Psoas muscle (tissue), 8 donors: ENCODE measurements at places on chromosomes 6 and 20. TPM values are rescaled to one million over a fixed set of nuclear protein-coding genes. Genes with fewer than 3 reads are reported as not detected.

PTCRA gene
- not detected for total RNA-seq

POU3F2 gene
- total RNA-seq: not detected

TOX2 gene
- total RNA-seq: 0.38 TPM

ANKRD66 gene
- total RNA-seq: not detected

CAP2 gene
- 452 TPM for total RNA-seq

IDH3B gene
- total RNA-seq: 58.8 TPM

TRIM27 gene
- total RNA-seq: 26.0 TPM

EHMT2 gene
- total RNA-seq: 7.3 TPM

BMP6 gene
- 3.6 TPM for total RNA-seq

PLA2G7 gene
- total RNA-seq: not detected

BTNL2 gene
- not detected for total RNA-seq

LBP gene
- 71.7 TPM for total RNA-seq

DLK2 gene
- total RNA-seq: not detected

GRCh38 chr6:135115834-135116233, 61.2 kb upstream of the HBS1L start:
- no peak for DNase-seq

DNA sequence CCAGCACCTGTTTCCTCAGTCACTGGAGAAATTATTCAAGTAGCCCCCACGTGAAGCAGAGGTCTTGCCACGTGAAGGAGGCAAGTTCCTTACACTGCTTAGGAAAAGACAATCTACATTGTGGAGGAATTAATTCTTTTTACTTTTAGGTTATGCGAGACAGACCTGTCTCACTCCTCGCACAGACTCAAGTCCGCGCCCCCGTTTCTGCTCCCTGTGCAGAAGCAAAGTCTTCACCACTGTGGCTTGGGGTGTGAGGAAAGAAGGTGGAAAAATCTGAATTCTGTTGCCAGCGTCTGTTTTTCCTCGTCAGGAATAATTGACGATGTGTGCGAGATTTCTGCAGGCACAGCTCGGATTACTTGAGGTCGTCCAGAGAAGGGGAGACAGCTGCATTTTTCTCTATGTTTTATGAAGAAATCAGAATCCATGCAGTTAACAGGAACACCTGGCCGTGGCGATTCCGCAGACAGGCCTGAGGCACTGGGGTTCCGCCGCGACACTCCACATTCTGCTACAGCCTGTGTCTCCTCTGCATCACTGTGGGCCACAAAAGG, 185.1 kb downstream of the SMOC2 start:
- no peak for DNase-seq

- peak; percentile 25 for DNase-seq
These were observed 117.9 kb upstream of the AKAP12 start for GRCh38 chr6:151121900-151122299.

GRCh38 chr6:100152201-100152600, 158.2 kb upstream of the MCHR2 start:
- no peak for DNase-seq

DNA sequence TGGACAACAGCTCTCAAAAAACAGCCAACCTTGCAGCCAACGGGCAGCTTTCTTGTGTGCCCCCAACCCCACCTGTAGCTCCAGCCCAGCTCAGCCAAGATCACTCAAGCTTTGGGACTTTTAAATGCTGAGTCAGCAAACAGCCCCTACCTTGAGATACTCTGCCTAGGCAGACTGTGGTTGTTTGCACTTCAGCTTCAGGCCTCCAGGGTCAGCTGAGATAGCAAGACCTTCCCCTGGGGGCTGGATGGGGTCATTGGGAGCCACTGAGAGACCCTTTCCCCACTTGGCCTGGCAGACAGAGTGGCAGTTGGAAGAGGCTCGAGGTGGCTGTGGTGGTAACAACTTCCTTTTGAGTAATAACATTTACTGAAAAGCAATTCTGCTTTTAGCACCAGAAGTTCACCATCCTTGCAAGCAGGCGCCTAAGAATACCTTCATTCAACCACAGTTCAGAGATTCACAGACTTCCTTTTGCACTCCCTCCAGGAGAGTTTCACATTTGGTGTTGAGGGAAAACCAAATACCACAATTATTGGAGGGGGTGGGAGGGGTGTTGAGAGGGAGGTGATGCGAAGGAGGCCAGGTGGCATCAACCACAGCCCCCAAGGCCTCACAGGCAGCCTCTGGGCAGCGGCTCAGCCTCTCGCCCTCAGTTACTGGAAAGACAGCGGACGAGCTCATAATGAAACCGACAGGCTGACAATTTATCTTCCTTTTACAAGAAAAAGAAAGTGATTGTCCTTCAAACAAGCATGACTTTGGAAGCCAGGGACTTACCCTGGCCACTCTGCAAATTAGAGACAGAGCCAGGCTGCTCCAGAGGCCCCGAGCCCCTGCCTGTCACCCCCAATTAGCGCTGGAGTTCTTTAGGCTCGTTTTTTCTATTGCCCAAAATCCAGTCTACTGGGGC, 148.1 kb downstream of the CEBPB start:
- no peak for DNase-seq

DNA sequence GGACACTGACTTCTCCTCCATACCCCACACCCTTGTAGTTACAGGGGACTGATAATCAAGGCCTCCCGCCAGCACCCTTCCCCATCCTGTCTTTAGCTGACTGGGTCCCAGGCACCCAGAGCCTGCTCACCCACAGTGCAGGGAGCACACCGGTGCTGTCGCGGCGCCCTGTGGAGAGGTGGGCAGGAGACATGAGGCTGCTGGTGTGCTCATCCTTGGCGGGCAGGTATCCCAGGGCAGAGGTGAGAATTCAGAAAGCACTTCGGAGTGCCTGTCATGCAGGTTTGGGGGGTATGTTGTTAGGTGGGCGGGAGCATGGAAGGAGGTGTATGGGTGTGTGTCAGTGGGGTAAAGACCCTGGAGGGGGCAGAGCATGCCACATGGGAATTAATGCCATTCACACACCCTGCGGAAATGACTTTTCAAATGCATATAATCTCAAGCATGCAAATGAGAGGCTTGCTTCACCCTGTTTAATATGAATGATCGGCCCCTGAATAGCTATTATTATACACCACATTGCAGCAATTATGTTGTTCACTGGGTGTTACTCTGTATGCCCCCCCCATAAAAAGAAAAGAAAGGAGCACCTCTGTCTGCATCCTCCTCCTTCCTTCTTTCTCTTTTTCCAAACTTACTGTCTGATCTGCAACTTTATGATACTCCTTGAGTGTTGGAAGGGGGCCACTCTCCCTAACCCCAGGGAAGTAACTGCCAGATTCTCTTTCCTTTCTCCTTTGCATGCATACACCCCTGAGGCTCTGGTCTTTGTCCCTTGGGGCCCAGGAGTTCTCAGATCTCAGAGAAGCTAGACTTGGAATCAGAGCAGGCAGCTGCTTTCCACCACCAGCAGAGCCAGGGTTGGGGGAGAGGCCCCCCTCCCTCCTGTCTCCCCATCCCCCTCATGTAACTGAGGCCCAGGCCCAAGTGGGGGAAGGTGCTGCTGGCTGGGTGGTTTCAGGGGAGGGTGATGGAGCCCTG, 16.0 kb downstream of the FOXP4 start:
- DNase-seq: no peak

GRCh38 chr6:111090766-111091165, 3.5 kb downstream of the SLC16A10 start:
- DNase-seq: no peak

GRCh38 chr6:45272626-45273025, 55.5 kb upstream of the RUNX2 start:
- DNase-seq: no peak

DNA sequence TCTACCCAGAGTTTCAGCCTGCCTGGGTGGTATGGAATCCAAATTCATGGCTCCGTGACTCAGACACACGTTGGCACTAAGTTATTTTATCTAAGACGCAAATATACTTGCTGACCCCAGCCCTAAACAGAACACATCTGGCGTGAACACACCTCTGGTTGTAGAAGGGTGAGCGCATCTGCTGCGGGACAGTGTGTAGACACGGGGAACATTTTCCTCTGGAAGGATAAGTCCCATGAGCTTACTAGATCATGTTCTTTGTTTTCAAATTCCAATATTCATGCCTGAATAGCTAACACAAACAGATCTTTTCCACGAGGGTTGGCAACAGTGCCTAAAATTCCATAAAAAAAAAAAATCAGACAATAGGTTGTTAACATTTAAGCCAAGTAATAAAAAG, 87.8 kb downstream of the TMEM170B start:
- DNase-seq: no peak

DNA sequence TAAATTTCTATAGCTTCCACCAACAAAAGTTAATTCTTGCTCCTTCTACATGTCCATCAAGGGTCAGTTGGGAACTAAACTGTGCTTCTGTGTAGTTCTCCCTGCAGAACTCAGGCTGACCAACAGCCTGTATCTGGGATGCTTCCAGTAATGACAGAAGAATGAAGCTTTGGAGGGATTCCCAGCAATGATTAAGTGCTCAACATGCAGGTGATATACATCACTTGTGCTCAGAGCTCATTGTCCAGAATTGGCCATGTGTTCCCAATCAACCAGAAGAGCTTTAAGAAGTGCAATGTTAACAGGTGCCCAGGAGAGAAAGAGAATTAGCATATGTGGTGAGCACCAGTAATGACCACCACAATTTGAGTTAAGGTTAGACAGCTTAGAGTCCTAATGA, 37.4 kb upstream of the SNRPB2 start:
- DNase-seq: no peak

GRCh38 chr6:45577836-45578504, 200.2 kb upstream of the SUPT3H start:
- no peak for DNase-seq

- no peak for DNase-seq
These were observed 64.8 kb downstream of the ATXN1 start for GRCh38 chr6:16696496-16696895.

GRCh38 chr6:137413482-137413881, 80.7 kb downstream of the OLIG3 start:
- DNase-seq: no peak

DNA sequence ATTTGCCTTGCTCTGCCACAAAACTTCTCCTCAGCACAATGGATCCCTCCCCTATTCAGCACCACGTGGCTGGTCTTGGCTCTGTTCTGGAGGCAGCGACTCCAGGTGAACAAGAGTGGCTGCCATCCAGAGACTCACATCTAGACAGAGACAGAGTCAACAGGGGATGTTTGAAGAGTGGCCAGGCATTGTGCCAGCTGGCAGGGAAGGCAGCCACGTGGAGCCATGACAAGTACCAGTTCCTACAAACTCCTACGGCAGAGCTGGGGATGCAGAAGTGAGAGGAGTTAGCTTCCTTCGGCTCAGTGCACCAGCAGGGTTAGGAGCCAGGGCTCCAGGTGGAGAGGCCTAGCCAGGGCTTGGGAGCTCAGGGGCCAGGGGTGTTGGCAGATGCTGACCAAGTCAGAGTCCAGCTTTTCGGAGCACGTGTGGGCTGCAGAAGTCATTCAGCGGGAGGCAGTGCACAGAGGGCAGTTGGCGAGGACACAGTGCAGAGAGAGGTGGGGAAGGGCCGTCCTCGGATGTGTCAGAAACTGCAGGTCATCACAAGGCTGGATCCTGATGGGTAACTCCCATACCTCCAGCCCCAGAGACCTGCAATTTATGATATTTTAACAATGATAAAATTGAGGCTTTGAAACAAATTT, 171.7 kb upstream of the PDE10A start:
- no peak for DNase-seq

GRCh38 chr6:29943053-29943966, 978 bp downstream of the HLA-A start:
- DNase-seq: no peak

DNA sequence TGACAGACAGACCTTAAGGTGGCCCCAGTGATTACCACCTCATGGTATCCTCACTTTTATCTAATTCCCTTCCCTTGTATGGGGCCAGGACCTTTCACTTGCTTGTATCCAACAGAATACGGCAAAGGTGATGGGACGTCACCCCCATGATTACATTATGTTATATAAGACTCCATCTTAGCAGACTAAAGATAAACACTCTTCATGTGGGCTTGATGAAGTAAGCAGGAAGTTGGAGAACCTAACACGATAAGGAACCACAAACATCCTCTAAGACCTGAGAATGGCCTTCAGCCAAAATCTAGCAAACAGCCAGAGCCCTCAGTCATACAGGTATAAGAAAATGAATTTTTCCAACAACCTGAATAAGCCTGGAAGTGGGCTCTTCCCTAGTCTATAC, 8.0 kb downstream of the SLC17A3 start:
- no peak for DNase-seq

DNA sequence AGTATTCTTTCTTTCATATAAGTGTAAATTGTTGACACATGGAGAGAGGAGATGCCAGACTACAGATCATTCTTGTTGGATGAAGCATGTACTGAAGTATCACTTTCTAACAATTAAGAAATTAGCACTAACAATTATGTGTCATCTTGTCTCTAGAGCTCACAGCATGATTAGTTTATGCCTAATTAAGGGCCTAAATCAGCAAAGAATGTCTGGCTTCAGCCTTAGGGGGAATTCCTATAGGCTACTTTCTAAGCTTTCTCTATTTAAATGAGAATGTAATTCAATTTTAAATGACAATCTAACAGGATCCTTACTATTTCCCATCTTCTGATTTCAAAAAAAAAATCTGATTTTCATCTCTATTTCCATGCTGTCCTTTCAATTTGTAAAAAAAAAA, 371.0 kb downstream of the EPHA7 start:
- no peak for DNase-seq

GRCh38 chr6:167665698-167666330, 160.9 kb upstream of the AFDN start:
- no peak for DNase-seq

GRCh38 chr6:40642837-40643236, 55.7 kb upstream of the LRFN2 start:
- no peak for DNase-seq

- DNase-seq: no peak
These were observed 11.5 kb upstream of the CST7 start for GRCh38 chr20:24937579-24937978.

GRCh38 chr6:45986746-45987274, 28.9 kb downstream of the CLIC5 start:
- DNase-seq: peak; percentile 63

DNA sequence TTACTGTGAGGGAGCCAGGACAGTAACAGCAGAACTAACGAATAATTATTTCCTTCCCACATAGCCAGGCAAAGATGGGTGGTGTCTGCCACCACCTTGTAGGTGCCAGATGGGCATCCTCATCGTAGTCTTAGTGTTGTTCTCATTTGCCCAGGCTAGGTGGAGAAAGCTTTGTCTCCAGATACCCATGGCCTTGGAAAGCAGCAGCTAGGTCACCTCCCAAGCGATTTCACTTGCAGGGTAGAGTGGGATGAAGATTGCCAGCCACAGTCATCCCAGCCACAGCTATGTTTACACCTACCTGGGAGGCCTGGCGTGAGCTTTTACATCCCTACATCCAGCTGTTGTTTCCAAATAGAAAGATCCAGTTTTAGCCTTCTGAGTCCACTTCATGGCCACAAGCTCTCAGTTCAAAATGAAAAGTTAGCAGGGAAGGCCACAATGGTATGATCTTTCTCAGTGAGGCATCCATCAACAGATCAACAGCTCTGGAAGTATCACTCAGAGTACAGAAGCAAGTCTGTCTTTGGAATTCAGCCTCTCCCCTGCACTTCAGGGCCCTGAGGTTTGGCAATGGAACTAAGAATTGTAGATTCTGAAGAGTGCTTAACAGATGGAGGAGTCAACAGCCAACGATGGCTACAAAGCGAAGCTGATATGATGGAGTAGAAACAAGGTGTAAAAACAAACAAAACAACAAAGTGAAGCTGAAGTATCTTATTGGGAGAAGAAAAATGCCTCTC, 11.0 kb upstream of the SNRPC start:
- no peak for DNase-seq

- DNase-seq: no peak
These were observed 168.7 kb downstream of the BTBD3 start for GRCh38 chr20:12086359-12086758.
